ENCODE measurements at places on chromosomes 3 and 15.

GRCh38 chr15:96132126-96132525 is 198.4 kb upstream of the NR2F2 start:
- no peak for DNase-seq

DNA sequence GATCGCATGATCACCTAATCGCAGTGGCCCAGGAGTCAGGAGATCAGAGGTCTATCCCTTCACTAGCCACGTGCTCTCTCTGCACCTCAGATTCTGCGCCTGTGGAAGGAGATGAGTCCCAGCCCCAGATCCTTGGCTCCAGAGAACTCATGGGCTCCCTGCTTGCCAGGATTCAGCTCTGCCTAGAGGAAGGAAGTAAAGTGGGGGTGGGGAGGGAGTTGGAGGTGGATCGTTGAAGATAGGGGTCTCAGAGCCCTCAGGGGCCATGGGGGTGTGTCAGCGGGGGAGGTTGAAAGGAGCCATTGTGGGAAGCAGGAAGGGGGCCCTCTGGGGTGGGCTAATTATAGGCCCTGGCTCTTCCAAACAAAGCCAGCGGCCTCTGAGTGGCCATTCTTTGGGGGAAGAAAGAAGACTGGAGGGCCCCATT is 11.3 kb upstream of the STRA6 start:
- no peak for DNase-seq

DNA sequence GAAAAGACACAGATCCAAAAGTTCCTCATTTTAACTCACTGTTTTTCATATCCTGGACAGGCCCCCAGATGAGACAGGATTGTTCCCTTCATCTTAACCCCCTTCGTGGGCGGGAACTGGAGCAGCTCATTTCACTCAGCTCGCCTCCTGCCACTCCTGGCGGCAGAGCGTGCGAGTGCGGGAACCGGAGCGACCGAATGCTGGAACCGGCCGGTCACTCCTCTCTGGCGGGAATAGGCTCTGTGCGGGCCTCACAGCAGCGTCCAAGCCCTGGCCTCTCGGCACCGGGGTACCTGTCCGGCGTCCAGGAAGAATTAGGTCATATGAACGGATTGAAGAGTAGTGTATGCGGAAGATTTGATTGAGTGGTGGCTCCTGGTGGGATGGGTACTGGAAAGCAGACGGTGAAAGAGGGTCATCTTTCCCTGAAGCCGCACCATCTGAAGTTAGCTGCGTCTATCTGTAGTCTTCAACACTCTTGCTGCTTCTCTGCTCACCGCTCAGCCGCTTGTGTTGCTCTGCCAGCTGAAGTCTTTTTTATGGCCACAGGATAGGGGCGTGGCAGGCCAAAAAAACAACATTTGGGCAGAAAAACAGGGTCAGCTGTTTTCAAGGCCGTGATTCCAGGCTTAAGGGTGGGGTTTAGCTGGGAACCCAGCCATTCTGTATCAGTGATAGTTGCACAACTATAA is 42.3 kb upstream of the FXR1 start:
- no peak for DNase-seq

- no peak for DNase-seq
Measured at GRCh38 chr3:52218026-52218425, 7.4 kb downstream of the TLR9 start.

- DNase-seq, result no peak
Measured at GRCh38 chr3:23094890-23095462, 108.2 kb upstream of the UBE2E2 start.

- no peak for DNase-seq
Measured at GRCh38 chr3:25453619-25454004, 25.5 kb downstream of the RARB start.

All from CD4-positive, alpha-beta T cell treated with Interleukin-6 at 100 ng/mL for 8 hours (primary cell).